ENCODE measurements at places on chromosomes 2 and 18.

- no peak for DNase-seq
Observed at GRCh38 chr2:36949845-36950244, 16.5 kb downstream of the STRN start.

- no peak for DNase-seq
Observed at GRCh38 chr2:169090133-169090820, 20.9 kb downstream of the DHRS9 start.

- no peak for DNase-seq
Observed at GRCh38 chr18:2049986-2050385, 521.3 kb downstream of the METTL4 start.

GRCh38 chr2:134431838-134432434 is 178.1 kb downstream of the MGAT5 start:
- DNase-seq: no peak

DNA sequence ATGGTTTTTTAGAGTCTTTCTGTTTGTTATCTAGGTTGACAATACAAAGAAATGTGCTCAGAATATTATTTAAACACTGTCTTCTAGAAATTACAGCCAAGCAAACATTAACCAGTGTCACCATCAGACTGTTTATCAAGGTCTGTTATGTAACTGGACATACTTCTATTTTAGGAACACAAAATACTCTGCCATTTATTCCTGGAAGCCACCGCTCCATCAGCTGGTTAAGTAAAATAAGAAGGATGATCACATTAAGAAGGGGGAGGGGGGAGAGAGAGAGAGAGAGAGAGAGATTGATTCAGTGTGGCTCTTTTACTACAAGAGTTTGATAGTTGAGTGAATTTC is 47.9 kb downstream of the MBP start:
- DNase-seq: no peak

Data from activated naive CD4-positive, alpha-beta T cell treated with Interleukin-2 at 50 U/mL for 16 hours (primary cell).